Activated CD4-positive, CD25-positive, alpha-beta regulatory T cell treated with anti-CD3 and anti-CD28 coated beads, Interleukin-2, amount 50 U/mL, for 72 hours (primary cell): ENCODE measurements at places on chromosomes 1 and 21.

DNA sequence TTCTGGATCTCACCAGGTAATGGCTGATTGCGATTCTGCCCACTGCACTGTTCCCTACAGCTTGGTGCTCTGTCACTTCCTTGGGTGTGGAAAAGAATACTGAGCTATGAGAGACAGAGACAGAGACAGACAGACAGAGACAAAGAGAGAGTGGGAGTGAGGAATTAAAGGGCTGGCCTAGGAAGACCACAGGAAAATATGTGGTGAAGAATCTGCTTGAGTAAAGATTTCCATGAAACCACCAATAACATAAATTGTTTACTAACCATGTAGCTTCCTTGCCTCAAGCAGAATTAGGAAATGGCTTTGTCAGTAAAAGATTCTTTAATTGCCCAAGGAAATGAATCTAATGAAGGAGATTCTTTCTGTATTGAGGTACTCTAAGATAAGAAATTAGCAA lies 54.4 kb downstream of the MPZL1 start:
- DNase-seq, result no peak

- DNase-seq, result no peak
These were observed 14.4 kb downstream of the PHLDA3 start for GRCh38 chr1:201454608-201455007.

DNA sequence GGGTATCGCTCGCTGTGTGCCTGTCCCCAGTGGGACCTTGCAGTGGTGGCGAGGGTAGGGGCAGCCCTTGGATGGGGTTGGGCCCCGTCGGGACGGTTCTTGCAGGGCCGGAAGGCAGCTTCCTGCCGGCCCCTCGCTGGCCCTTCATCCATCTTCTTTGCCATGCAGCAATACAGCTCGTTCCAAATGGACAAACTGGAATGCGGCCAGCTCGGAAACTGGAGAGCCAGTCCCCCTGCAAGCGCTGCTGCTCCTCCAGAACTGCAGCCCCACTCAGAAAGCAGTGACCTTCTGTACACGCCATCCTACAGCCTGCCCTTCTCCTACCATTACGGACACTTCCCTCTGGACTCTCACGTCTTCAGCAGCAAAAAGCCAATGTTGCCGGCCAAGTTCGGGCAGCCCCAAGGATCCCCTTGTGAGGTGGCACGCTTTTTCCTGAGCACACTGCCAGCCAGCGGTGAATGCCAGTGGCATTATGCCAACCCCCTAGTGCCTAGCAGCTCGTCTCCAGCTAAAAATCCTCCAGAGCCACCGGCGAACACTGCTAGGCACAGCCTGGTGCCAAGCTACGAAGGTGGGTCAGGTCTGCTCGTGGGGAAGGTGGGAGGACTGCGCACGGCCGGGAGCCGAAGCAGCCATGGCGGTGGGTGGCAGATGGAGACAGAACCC lies 45.8 kb downstream of the SIM2 start:
- no peak for DNase-seq

DNA sequence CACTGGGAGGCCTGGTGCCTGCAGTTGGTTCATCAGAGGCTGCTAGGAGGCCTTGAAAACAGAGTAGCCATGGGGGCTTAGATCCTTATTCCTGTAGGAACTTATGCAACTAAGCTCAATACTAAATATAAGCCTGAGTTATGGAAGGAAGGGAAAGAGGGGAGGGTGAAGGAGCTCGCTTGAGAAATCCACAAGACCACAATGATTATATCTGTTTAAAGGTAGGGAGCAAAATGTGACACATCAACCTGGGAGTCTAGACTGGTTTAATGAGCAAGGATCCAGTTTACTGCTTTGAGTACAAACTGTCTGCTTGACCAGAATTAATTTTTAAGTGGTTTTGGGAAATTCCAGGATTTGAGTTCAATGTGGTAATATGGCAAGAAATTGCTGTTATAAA lies 20.4 kb upstream of the ANGPTL7 start:
- DNase-seq, result no peak

- no peak for DNase-seq
These were observed 5.9 kb upstream of the FOXJ3 start for GRCh38 chr1:42340901-42341300.

DNA sequence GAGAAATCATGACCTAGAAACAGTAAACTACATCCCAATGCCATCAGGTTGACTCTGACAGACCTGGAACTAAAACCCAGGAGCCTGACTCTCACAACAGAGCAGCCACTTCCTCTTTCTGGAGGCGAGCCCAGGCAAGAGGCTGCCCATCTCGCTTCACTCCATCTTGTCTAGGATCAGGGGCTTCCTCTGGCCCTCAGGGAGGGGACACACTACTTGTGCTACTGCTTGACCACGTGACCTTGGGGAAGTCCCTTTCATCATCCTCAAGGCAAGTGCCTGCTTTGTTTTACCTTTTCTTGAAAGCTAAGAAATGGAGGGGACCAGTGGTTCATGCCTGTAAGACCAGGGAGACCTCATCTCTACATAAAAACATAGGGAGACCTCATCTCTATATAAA lies 2.6 kb upstream of the TENT5B start:
- DNase-seq, result no peak

DNA sequence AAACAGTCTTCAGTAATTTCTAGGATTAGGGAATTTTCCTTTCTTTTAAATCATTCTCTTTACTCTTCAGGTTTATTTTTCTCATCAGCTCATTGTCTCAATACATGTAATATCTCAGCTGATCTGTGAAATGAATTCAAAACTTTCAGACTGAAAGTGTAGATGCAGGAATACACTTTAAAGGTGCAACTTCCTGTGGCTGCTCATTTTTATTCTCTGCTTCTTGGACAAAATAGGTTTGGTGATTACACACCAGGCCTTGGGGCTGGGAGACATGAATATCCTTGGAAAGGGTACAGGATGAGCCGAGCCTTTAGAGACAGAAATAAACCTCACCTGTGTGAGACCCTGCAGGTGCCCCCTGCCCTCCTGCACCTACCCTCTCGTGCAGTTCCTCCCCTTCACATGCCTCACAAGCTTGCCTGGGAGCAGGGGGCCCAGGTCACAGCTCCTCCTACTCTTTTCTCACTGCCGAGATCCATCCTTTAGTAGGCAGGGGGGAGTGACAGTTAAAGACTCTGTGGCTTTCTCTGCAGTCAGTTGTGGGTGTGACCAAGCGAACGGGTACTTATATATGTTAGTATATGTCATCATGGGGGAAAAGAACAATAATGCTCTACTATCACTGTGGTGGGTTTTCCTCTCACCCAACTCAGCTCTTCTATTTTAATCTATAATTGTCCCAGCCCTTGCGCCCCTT lies 23.6 kb downstream of the XCL2 start:
- no peak for DNase-seq

- no peak for DNase-seq
These were observed 20.9 kb upstream of the TTC4 start for GRCh38 chr1:54694771-54695170.

GRCh38 chr1:161502181-161502580 lies 3.1 kb upstream of the FCGR2A start:
- DNase-seq, result no peak

- no peak for DNase-seq
These were observed 713.5 kb downstream of the AMY1C start for GRCh38 chr1:104463126-104463697.

GRCh38 chr1:25614501-25615171 lies 2.0 kb upstream of the MAN1C1 start:
- no peak for DNase-seq

DNA sequence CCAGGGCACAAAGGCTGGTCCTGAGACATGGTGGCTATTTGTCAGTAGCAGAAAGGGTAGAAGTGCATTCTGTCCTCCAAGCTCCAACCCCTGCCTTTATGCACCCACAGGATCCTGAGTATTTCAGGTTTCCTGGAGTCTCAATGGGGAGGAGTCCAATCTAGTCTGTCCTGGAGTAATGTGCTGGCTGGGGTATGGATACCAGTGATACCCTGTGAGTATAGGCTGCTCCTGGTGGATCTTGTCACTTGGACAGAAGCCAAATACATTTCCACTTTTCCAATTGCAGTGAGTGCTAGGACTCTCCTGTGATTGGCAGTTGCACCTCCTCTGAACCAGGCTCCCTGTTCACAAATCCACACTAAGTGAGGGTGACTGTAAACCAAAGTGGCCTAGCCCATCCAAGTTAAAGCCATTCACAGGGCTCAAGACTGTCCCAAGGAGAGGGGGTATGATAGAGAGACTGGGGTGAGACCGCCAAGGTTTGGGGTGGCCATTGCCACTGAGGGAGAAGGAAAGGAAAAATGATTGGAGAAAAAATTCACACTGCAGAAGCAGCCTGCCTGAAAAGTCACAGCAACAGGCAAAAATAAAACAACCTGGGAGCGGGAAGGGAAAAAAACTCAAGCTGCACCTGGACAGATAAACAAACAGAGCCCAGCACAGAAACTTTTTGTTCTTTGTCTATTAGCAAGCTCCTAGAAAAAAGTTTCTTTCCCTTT lies 163.4 kb upstream of the ETV3 start:
- DNase-seq, result no peak

GRCh38 chr1:31302709-31303441 lies 6.0 kb downstream of the ZCCHC17 start:
- DNase-seq, result no peak

DNA sequence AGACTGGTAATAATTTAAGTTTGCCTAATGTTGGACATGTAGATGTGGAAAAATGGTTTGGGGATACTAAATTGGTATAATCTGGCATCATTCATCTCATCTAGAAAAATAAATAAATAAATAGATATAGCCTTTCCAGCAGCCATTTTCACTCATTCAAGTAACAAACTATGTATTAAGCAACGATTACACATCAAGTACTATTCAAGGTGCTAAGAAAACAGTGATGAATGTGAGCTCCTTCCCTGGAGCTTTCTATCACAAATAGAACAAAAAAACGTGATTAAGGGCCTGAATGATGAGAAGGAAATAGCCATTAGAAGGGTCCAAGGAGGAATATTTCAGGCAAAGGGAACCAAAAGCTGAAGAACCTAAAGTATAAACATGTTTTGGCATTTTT lies 37.1 kb downstream of the STIL start:
- no peak for DNase-seq

DNA sequence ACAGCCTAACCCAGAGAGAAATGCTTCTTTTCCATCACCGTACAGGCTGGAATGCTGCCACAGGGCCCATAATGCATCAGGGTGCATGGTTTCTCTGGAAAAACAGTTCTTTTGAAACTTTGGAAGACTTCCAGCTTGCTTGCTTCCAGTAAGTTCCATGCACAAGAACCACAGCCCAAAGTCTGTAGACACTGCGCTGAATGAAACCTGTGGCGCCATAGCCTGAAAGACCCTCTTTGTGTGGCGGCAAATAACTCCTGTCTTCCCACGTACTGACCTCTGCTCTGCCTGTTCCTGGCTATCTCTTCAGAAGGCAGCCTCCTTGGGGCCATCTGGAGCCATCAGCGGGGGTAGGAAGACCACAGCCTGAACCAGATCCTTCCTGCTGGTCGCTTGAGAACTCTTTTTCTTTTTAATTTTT lies 15.1 kb downstream of the MIIP start:
- no peak for DNase-seq

DNA sequence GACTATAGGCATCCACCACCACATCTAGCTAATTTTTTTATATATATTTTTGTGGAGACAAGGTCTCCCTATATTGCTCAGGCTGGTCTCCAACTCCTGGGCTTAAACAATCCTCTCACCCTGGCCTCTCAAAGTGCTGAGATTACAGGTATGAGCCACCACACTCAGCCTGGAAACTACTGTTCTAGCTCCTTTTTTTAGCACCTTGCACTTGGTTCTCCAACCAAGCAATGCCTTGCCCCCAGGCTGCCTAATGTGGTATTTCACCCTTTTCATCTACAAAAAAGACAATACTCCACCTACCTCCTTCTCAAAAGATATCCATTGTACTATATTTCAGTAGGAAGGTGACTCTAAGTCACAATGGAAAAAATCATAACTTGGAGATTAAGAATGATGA lies 6.7 kb downstream of the ARNT start:
- no peak for DNase-seq

DNA sequence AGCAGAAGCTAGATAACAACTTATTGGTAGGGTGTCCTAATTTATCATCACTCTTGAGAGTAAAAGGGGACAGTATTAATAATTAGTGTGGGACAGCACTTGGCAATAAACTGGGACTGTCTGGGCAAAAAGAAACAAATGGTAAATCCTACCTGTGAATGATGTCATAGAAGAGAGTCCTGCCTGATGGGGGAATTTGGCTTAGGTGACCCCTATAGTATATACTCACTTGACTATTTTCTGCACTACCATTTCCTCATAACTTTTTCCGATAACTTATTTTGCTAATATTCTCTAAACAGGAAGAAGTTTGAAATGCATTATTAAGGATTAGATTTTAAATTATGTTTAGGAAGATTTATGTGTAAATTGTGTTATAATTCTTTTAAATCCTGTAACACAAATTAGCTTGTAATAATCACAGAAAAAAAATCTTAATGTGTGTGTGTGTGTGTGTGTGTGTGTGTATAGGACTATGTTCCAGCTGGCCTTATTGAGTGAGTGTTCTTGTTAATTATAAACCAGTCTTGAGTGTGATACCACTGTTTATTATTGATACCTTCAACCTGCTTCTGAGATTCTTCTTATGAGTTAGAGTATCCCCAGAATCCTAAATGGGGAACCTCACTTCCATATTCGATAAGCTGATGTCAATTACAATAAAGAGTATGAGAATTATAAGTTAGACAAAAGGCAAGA lies 144.2 kb upstream of the C1orf105 start:
- no peak for DNase-seq

DNA sequence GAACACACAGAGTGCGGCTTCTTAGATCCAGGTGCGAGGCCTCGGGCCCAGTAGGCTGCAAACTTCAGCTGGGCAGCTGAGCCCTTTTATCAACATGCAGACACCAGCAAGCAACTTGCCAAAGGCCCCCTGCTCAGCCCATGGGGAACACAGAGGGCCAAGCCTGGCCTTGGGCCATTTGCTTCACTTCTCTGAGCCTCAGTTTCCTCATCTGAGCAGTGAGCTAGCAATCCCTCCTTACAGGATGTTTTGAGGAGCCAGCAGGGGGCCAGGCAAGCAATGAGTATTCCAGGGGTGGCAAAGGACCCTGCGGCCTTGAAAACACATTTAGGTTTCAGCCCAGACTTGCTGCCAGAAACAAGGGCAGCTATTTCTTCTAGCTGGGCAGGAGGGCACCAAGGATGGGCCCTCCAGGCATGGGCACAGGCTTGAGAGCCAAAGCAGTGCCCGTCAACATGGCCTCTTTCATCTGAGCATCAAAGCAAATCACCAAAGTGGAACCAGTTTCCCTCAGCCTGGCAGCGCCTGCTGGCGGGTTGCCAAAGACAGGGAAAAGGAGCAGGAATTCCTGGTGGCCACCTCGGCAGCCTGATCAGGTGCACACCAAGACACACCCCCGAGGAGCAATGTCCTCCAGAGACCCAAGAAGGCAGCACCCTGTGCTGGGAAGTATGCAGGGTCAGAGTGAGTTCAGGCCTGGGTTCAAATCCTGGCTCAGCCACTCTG lies 1.4 kb downstream of the MATN1 start:
- no peak for DNase-seq

- no peak for DNase-seq
These were observed 40.3 kb downstream of the DIRAS3 start for GRCh38 chr1:68010090-68010489.
